Muscle of leg (tissue), 16 donors: ENCODE measurements at places on chromosomes 13 and 19. TPM values are rescaled to one million over a fixed set of nuclear protein-coding genes. Genes with fewer than 3 reads are reported as not detected.

The ZSCAN4 gene
- total RNA-seq: not detected

The FCER2 gene
- 0.44 TPM for total RNA-seq

DNA sequence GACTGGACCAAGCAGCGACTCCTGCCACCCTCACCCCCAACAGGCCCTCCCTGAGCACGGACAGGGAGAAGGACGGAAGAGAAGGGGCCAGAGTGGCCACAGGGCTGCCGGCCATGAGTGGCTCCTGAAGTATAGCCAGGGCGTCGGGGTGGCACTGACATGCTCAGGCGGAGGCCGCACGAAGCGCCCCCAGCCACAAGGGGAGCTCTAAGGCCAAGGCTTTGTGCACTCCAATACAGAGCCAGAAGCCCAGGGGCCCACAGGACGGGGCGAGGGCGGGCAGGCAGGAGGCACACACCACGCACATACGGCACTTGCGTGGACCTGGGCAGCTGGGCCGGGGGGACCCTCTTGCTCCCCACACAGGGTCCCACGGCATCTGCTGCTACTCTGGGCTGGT is 52.0 kb downstream of the KLF2 start:
- no peak for DNase-seq

DNA sequence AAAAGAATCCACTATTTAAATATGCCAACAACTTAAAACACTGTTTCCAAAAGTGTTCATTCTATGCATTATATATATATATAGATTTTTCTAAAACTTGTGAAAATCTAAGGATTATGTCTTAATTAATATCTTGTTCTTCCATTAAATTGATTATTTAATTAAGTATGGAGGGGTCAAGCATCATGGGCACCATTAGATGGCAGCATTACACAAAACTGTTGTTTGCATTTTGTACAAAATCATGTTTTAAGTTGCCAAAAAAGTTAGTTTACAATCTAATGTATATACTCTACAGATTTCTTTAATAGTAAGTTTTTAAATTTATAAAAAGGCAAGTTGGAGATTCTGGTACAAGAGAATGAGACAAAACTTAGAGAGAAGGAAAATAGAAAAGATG is 213.2 kb upstream of the EDNRB start:
- DNase-seq: no peak

- DNase-seq: no peak
These were observed 129.8 kb downstream of the KCTD12 start for GRCh38 chr13:76756451-76756850.
